ENCODE measurements at places on chromosomes 7 and 10.

DNA sequence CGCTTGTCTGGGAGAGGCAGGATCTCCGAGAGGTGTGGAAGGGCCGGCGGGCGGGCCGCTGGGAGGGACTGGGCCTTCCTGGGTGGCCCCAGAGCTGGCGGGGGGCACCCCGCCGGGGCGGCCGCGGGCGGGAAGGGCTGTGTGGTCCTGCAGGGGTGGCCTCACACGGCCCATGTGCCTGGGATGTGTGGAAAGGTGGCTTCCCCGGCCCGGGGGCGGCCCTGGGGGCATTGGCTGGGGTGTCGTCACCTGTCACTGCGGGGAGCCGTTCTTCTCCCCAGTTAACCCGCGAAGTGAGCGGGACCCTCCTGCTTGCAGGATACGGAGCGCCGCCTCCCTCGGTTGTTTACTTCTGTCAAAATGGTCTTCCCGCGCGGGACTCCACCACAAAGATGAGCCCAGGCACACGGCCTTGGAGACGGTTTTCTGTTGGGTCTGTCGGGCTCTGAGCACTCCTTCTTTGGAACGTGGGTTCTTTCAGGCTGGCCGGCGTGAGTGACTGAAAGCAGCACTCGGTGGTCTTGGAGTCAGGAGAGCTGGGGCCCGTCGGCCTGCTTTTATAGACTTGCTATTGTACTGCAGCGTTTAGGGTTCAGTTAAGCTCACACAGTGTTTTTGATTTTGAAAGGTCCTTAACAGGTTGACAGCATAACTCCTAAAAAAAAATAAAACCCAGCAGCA, 700 bp downstream of the SMC3 start:
- DNase-seq: peak; percentile 16

DNA sequence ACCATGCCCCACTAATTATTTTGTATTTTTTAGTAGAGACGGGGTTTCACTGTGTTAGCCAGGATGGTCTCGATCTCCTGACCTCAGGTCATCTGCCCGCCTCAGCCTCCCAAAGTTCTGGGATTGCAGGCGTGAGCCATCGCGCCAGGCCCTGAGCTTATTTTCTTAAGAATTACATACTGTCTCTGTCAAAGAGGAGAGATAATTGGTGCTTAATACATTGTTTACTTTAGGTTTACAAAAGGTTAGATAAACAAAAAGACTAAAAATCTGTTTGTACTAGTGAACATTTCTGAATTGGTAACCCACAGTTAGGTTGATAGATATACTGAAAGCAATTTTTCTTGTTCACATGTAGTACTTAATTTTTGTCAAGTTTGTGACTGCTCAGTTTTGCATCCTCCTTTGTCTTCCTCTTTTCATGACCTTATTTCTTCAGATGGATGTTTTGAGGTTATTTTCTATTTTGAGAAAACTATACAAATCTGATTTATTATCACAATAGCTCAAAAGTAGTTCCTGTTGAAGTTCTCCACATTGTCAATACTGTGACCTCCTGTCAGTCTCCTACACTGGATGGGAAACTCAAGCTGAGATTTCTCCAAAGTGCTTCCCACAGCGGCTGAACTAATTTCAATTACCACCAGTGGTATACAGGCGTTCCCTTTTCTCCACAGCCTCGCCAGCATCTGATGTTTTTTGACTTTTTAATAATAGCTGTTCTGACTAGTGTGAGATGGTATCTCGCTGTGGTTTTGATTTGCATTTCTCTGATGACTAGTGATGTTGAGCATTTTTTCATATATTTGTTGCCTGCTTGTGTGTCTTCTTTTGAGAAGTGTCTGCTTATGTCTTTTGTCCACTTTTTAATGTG, 22.5 kb downstream of the HHEX start:
- no peak for DNase-seq

DNA sequence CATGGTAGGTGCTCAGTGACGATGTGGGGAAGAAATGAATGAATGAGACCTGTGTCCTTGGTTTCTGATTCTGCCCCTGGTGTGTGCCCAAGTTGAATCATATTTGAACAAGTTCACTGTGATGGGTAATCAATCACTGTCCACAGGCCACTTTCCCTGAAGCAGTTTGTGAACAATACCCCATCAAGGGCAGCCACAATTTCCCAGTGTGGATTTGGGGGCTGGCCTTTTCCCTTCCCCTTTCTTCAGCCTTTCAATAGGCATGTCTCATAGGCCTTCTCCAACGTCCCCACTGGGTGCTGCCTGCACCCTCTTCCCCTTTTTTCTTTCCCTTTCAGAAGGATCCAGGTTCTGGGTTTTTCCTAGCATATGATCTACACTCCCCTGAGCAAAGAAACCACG, 64.7 kb downstream of the CREB5 start:
- no peak for DNase-seq

DNA sequence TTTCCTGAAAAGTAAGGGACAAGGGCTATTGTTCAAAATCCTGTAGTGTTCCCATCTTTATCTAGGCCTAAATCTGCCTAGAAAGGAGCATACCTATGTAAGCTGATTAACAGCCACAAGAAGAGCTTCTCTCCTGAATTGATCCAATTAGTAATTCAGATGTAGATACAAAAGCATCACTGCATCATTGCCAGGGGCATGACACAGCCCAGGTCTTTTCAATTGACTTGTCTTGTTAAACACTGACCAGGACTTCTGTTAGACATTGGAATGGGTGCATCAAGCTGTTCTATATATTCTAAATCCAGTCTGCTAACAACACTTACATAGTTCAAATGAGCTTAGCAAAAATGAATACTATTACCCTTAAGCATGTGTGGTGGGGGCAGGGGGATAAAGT, 589.2 kb downstream of the INHBA start:
- DNase-seq: no peak

- no peak for DNase-seq
Observed at GRCh38 chr7:71511361-71511807, 379.4 kb downstream of the GALNT17 start.

- no peak for DNase-seq
Observed at GRCh38 chr10:17510242-17510908, 56.0 kb upstream of the ST8SIA6 start.

- no peak for DNase-seq
Observed at GRCh38 chr10:29709484-29710002, 74.8 kb upstream of the SVIL start.

DNA sequence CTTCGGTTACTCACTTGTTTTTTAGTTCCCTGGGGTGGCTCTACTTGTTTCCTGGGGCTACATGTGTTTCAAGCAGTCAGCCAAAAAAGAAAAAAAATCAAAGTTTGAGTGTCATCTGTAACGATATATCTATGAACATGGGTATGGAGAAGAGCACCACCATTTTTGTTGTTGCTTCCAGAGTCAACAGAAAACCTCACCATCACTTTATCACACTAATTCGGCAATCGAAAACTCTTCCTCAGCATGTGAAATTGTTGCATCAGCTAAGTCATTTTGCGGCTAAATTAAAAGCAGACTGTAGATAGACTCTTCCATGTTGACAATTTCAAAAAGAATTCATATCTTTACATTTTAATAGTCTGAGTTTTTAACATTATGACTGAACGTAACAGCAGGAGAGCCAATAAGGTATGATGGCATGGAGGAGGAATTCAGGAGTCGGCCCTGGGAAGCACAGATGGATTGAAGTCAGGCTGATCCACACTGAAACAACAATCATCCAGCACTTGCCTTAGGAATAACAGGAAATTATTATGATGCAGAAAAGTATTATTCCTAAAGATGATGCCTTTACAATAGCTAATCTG, 455.7 kb upstream of the KLF6 start:
- no peak for DNase-seq

DNA sequence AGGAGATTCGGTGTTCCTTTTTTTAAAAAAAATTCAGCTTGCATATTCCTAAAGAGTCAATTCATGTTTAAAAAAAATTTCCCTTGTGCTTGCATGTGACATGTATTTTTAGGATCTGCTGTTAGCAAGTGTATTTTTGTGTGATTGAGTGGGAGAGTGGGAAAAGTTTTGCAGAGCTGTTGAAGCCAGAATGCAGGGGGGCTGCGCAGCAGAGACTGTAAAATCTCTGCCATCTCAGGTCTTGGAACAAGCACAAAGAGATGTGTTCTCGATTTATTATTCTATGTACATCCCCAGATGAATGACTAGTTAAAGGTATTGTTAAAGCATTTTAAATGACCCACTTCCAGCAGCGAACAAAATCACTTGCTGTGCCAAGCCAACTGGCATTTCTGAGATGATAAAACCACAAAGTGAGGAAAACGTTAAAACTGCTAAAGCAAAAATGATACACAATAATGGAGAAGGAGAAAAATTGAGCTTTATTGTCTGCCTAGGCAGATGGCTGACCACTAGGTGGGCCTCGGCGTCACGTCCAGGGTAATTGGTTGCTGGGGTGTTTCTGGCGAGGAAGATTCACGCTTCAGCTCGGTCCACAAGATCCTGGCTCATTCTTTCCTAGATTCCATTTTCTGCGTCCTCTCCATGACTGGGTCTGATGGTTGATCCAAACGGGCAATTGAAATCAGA, 67.0 kb upstream of the ATRNL1 start:
- no peak for DNase-seq

GRCh38 chr7:3117488-3118231, 74.0 kb upstream of the CARD11 start:
- DNase-seq: no peak

DNA sequence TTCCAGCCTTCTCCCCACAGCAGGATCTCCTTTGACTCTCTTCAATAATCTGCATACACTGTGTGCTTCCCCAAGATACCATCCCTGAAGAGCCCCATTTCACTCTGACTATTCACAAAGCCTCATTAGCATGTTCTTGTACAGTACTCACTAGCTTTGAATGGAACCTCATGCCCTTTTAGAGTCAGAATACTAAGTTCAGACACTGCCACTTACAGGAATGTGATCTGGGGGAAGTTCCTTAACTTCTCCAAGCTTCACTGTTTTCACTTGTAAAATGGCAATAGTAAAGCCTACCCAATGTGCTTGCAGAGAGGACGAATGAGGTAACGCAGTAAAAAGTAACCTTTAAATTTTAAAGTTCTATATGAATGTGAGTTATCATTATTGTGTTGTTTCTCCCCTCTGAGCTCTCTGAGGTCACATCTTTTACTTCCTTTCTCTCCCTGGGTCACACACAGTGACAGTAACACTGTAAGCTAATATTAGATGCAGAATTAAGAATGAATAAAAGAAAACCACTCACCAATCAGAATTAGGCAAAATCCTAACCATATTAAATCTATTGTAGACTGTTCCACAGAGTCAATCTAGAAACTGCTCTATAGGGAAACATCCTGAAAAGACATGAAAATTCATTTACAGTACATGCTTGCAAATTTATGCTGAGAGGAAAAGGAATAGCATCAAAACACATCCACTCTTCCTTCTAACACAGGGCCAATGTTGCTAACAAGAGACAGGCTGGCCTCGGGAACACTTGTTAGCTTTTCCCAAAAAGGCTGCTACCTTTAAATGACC, 64.2 kb upstream of the IL6 start:
- DNase-seq: no peak

DNA sequence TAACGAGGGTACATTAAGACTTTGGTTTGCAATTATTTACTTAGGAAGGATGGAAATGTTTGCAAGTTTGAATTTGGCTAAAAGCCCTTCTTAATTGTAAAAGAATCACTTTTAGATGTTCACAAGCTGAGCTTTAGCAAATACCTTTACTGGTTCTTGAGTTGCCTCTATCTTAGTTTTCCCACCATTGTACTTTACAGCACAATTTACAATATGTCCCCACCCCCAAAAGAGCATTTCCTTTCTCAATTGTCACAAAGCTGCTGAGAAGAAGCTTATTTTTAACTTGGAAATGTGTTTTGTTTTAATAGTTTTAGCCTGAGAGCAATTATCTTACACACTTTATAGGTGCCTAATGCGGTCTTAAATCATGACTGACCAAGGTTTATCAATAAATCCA, 81.1 kb downstream of the MET start:
- no peak for DNase-seq

GRCh38 chr7:158958618-158959017, 102.3 kb downstream of the DYNC2I1 start:
- no peak for DNase-seq

All from stimulated activated CD4-positive, alpha-beta T cell treated with anti-CD3 and anti-CD28 coated beads, Interleukin-1b, Interleukin-23, amount 100 ng/mL, for 24 hours (primary cell).